Pancreas (tissue), 10 donors: ENCODE measurements at places on chromosomes 3 and 15. TPM values are rescaled to one million over a fixed set of nuclear protein-coding genes. Genes with fewer than 3 reads are reported as not detected.
A peak's percentile ranks its signal among the peaks of the same experiment; 100 is the strongest.

The GNAT1 gene
- total RNA-seq = not detected

The SLC27A2 gene
- total RNA-seq = 6.1 TPM

The TJP1 gene
- total RNA-seq = 80.0 TPM

The CSTA gene
- not detected for total RNA-seq

The CCDC14 gene
- total RNA-seq = 6.7 TPM

The DUOXA2 gene
- total RNA-seq = 0.43 TPM

The GHSR gene
- 0.22 TPM for total RNA-seq

The GOLGA6A gene
- total RNA-seq = not detected

- DNase-seq = no peak
- peaks cover 7% of the 10 kb centered on the region for H3K4me1 ChIP-seq
- H3K27ac ChIP-seq = no peak overlapping the region
- peaks cover 18% of the 10 kb centered on the region for H3K36me3 ChIP-seq
- no peak overlapping the region for H3K4me3 ChIP-seq
Observed at GRCh38 chr3:112126511-112126911, 6.5 kb downstream of the GCSAM start.

GRCh38 chr3:177465257-177465642, 268.0 kb upstream of the TBL1XR1 start:
- no peaks in the 10 kb centered on the region for H3K36me3 ChIP-seq
- no peak for DNase-seq
- H3K4me1 ChIP-seq = no peaks in the 10 kb centered on the region
- no peaks in the 10 kb centered on the region for H3K27me3 ChIP-seq

DNA sequence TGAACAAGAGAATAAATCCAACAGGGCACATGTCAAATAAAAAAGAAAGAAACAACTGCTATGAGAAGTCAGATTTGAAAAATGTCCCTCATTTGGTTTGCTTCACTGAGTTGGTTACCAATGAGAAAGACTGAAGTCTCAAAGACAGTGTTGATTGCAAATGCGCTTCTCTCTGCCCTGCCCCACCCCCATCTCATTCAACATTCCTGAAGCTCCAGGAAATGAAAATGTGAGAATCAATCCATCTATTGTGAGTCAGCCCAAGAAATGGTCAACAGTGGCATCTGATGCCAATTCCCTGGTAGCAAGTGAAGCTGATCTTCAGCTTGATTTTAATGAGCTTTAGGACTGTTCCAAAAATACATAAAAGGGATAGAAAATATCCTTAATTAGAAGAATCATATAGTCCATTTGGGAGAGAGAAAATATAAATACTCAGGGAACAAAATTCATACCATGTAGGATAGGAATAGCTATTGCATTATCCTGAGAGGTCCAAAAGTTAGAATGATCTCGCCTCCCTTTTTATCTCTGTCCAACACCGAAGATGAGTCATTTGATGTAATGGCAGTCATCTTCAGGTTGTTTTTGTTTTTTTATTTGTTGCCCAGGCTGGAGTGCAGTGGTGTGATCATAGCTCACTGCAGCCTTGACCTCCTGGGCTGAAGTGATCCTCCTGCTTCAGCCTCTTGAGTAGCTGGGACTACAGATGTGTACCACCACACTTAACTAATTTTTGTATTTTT, 200.3 kb upstream of the UMPS start:
- no peak overlapping the region for H3K27ac ChIP-seq
- no peak overlapping the region for H3K4me3 ChIP-seq
- no peaks in the 10 kb centered on the region for H3K27me3 ChIP-seq
- no peaks in the 10 kb centered on the region for H3K4me1 ChIP-seq

DNA sequence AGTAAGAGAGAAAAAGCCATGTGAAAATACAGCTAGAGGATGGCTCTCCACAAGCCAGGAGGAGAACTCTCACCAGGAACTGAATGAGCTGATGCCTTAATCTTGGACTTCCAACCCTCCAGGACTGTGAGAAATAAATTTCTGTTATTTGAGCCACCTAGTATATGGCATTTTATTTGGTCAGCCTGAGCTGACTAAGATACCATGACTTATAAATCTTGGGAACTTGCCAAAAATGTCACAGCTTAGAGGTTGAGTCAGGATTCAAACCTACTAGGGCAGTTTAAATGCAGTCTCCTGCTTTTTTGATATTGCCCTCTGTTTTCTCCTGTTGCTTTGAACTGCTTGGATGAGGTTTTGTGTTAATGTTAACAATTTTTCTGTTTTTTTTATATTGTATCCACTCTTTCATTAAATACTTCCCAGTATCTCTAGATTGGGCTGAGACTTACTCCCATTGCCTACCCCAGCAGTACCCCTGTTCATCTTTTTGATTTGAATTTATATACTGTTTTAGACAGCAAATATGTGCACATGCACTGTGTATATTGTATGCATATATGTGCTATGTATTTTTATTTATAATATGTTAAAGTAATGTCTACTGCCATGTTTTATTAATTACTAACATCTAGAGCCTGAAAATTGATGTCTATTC, 1223.2 kb downstream of the OTOL1 start:
- H3K4me1 ChIP-seq = no peaks in the 10 kb centered on the region
- no peaks in the 10 kb centered on the region for H3K36me3 ChIP-seq
- H3K27ac ChIP-seq = no peak overlapping the region
- no peaks in the 10 kb centered on the region for H3K27me3 ChIP-seq
- no peak for DNase-seq

DNA sequence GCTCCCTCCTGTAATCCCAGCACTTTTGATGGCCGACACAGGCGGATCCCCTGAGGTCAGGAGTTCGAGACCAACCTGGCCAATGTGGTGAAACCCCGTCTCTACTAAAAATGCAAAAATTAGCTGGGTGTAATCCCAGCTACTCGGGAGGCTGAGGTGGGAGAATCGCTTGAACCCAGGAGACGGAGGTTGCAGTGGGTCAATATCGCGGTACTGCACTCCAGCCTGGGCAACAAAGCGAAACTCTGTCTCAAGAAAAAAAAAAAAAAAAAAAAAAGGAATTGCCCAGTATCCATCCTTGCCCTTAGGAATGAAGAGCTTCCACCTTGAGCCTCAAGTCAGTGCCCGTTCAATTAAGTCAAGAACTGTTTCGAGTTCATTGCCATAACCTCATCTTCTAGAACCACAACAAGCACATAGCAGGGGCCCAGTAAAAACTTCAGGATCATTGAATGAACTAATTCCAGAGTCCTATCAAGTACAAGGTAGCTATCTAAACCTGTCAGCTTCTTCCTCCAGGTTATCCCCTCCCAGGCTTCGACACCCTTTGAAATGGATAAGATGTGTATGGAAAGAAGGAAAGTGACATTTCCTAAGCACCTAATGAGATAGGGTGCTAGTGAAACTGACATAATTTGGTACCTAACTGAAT, 826 bp downstream of the DBR1 start:
- no peaks in the 10 kb centered on the region for H3K27me3 ChIP-seq
- H3K36me3 ChIP-seq = no peaks in the 10 kb centered on the region
- H3K4me1 ChIP-seq = peaks cover 17% of the 10 kb centered on the region
- peak overlapping the region; percentile 82 for H3K27ac ChIP-seq
- no peak for DNase-seq

GRCh38 chr3:155032918-155033317, 47.2 kb upstream of the MME start:
- H3K36me3 ChIP-seq = no peaks in the 10 kb centered on the region
- no peak overlapping the region for H3K4me3 ChIP-seq
- no peaks in the 10 kb centered on the region for H3K27me3 ChIP-seq
- no peak for DNase-seq

DNA sequence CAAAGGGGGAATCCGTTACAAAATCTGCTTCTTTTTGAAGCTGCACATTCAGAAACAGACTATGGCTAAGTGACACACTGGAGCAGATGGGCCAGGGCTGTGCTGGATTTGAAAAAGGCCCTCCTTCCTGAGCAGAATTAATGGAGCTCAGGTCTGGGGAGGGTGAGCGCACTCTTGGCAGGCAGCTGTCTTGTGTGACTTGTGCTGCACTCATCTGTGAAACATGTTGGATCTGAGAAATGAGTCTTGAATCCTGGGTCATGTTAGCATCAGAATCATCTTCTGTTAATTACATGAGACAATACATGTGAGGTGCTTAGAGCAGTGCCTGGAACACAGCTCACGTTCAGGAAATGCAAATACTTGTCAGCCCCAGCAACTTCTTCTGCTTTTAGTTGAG, 219.6 kb downstream of the THSD4 start:
- no peak overlapping the region for H3K4me3 ChIP-seq
- no peak overlapping the region for H3K27ac ChIP-seq
- H3K36me3 ChIP-seq = no peaks in the 10 kb centered on the region
- no peaks in the 10 kb centered on the region for H3K4me1 ChIP-seq
- no peaks in the 10 kb centered on the region for H3K27me3 ChIP-seq

GRCh38 chr3:16433701-16434151, 79.8 kb downstream of the RFTN1 start:
- H3K4me1 ChIP-seq = no peaks in the 10 kb centered on the region
- H3K27ac ChIP-seq = no peak overlapping the region
- H3K36me3 ChIP-seq = no peaks in the 10 kb centered on the region
- no peak overlapping the region for H3K4me3 ChIP-seq
- no peaks in the 10 kb centered on the region for H3K27me3 ChIP-seq

- H3K4me1 ChIP-seq = no peaks in the 10 kb centered on the region
- no peak overlapping the region for H3K27ac ChIP-seq
- H3K27me3 ChIP-seq = no peaks in the 10 kb centered on the region
- no peak for DNase-seq
- H3K36me3 ChIP-seq = no peaks in the 10 kb centered on the region
- H3K4me3 ChIP-seq = no peak overlapping the region
Observed at GRCh38 chr15:74155766-74156417, 17.6 kb upstream of the ISLR start.

GRCh38 chr15:64807051-64807749, 18.2 kb downstream of the PIF1 start:
- H3K27ac ChIP-seq = no peak overlapping the region
- no peak for DNase-seq
- H3K27me3 ChIP-seq = no peaks in the 10 kb centered on the region
- no peaks in the 10 kb centered on the region for H3K36me3 ChIP-seq
- H3K4me3 ChIP-seq = no peak overlapping the region

DNA sequence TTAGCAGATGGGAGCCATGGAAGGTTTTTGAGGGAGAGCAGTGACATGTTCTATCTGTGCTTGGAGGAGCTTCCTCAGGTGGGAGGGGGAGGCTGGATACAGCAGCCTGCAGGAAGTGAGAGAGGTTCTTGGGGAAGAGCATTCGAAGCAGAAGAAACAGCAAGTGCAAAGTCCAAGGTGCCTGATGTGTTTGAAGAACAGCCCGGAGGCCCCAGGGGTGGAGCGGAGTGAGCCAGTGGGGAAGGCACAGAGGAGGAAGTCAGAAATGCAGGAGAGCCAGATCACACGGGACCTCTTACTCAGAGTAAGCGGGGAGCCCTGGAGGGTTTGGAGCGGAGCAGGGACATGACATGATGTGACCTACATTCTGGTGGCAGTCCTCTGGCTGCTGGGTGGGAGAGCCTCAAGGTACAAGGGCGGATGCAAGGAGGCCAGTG, 10.8 kb downstream of the ITGA11 start:
- no peaks in the 10 kb centered on the region for H3K27me3 ChIP-seq
- no peak overlapping the region for H3K4me3 ChIP-seq
- H3K27ac ChIP-seq = no peak overlapping the region
- no peaks in the 10 kb centered on the region for H3K4me1 ChIP-seq
